ENCODE measurements at places on chromosomes 5 and 9. TPM values are rescaled to one million over a fixed set of nuclear protein-coding genes. Genes with fewer than 3 reads are reported as not detected.

The MYOT gene
- 0.61 TPM for total RNA-seq

The RASGRF2 gene
- 4.1 TPM for total RNA-seq

The SLC34A1 gene
- not detected for total RNA-seq

The TYRP1 gene
- total RNA-seq: 1.4 TPM

The NNT gene
- total RNA-seq: 54.2 TPM

The DAB2IP gene
- 75.0 TPM for total RNA-seq

The KIF20A gene
- total RNA-seq: 8.0 TPM

- no peak overlapping the region for H3K4me3 ChIP-seq
- peak; percentile 6 for DNase-seq
- peaks cover 11% of the 10 kb centered on the region for H3K4me1 ChIP-seq
- no peaks in the 10 kb centered on the region for H3K27me3 ChIP-seq
Observed at GRCh38 chr5:176735383-176736265, 74.7 kb upstream of the UNC5A start.

GRCh38 chr9:75754080-75754479 lies 136.4 kb upstream of the PCSK5 start:
- H3K36me3 ChIP-seq: no peaks in the 10 kb centered on the region
- no peak overlapping the region for H3K4me3 ChIP-seq
- H3K4me1 ChIP-seq: no peaks in the 10 kb centered on the region
- DNase-seq: no peak

- no peak for DNase-seq
- no peak overlapping the region for H3K27ac ChIP-seq
- no peaks in the 10 kb centered on the region for H3K4me1 ChIP-seq
- no peak overlapping the region for H3K4me3 ChIP-seq
- H3K27me3 ChIP-seq: no peaks in the 10 kb centered on the region
- no peaks in the 10 kb centered on the region for H3K36me3 ChIP-seq
Observed at GRCh38 chr5:106730506-106730905, 940.2 kb downstream of the EFNA5 start.

- no peak for DNase-seq
- no peak overlapping the region for H3K4me3 ChIP-seq
Observed at GRCh38 chr5:112586596-112587062, 151.1 kb upstream of the APC start.

DNA sequence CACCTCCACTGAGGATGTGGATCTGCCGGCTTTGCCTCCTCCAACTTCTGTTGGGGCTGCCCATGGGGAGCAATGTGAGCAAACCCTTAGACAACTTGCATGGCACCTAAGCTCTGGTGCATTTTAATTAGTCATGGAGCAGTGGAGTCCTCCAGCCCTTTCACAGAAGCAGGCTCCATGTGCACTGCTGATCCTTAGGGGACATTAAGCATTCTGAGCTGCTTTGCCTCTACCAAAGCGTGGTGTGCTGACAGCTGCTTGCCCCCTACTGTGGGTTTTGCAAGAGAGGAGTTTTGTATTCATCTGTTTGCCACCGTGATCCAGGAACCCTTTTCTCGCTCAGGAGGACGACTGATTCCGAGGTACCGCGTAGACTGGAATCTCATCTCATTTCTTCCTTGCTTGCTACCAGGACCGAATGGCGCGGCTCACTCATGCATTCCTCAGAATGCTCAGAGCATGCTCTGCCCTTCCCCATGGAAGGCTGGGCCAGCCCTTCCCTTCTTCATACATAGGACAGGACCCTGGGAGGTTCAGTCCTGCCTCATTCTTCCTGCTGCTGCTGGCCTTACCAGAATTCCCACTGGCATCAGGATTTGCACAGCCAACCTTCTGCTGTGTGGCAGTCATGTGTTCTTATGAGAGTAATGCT lies 432.5 kb downstream of the GADD45G start:
- no peak overlapping the region for H3K27ac ChIP-seq
- no peak overlapping the region for H3K4me3 ChIP-seq
- no peaks in the 10 kb centered on the region for H3K4me1 ChIP-seq
- DNase-seq: no peak

DNA sequence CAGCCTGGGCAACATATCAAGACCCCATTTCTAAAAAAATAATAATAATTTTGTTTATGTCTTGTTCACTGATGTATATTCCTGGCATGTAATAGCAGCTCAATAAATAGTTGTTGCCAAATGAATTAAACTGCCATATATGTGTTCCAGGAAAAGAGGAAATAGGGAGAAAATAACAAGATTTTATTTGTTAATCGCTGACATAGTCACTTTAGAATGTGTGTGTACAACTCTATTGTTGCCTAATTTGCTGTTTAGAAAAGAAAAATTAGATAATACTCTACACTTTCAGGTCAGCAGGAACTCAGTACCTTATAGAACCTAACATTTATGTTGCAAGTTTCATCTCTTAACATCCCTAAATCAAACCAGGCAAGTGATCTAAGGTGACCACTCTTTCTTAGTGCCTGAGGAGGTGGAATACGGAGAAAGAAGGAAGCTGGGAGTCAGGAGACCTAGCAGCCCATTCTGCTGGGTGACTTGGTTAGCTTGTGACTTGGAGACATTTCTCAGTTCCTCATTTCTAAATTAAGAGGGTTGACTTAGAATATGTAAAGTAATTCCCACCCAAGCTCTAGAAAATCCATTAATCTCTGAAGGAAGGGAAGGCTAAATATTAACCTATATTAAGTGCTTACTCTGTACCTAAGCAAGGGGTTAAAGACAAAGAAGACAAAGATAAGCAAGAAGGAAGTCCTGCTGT lies 110.3 kb upstream of the IQGAP2 start:
- no peaks in the 10 kb centered on the region for H3K27me3 ChIP-seq
- H3K36me3 ChIP-seq: no peaks in the 10 kb centered on the region
- DNase-seq: no peak
- H3K4me3 ChIP-seq: no peak overlapping the region
- H3K4me1 ChIP-seq: no peaks in the 10 kb centered on the region
- no peak overlapping the region for H3K27ac ChIP-seq

DNA sequence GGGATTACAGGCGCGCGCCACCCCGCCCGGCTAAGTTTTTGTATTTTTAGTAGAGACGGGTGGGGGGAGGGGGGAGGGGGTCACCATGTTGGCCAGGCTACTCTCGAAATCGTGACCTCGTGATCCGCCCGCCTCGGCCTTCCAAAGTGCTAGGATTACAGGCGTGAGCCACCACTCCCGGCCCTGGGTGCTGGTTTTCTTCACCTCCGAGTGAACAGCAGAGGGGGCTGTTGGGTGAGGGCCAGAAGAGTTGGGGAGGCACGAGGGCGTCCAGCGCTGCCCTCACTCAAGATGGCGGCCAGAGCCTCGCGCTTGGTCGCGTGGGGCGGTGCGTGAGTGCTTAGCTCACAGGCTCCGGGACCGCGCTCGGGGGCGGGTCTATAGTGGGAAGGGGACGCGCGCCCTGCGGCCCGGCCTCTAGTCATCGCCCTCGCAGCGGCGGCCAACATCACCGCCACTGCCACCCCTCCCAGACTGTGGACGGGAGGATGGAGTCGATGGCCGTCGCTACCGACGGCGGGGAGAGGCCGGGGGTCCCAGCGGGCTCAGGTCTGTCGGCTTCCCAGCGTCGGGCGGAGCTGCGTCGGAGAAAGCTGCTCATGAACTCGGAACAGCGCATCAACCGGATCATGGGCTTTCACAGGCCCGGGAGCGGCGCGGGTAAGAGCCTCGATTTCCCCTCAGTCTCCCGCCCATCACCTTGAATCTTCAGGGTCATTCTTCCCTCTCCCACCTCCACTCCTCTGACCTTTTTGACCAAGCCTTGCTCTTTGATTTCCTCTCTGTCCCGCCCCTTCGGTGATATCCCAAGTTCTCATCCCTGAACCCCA lies at the start of gene CAMLG:
CAMLG (plus strand) TSS at position 416 of the 830 bp plus-strand sequence; CDS start at position 489, 73 bp downstream.
- peaks cover 5% of the 10 kb centered on the region for H3K36me3 ChIP-seq
- H3K4me1 ChIP-seq: no peaks in the 10 kb centered on the region
- H3K27ac ChIP-seq: peak within 1 kb of the TSS; percentile 99
- peak within 1 kb of the TSS; percentile 94 for H3K4me3 ChIP-seq
- peak; percentile 99 for DNase-seq

DNA sequence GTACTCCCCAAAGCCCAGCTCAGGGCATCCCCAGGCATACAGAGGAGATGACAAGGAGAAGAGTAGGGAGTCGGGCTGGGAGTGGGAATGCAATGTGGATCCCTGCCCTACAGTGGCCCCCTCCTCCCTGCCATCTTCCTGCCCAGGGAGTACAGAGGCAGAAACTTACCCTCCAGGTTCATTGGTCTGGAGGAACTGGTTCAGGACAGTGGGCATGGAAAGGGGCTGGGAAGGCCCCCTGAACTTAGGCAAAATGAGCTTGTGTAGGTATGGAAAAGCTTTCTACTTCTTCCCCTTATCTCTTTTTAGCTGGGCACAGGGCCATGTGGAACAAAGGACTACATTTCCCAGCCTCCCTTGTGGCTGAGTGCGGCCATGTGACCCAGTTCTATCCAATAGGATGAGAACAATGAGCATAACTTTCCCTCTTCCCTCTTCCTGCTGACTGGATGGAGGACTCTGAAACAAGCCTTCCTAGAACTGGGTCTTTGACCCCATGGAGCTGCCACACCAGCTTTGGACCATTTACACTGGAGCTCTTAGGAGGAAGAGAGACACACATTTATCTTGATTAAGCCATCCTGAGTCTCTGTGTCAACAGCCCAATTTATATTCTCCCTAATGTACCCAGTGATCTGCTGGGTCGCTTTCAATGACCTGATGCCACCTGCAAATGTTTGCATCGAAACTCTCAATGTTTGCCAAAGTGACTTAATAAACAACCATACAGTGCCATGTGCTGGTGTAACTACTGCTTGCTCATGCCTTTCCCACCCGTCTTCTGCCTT lies 25.0 kb upstream of the HMCN2 start:
- no peaks in the 10 kb centered on the region for H3K27me3 ChIP-seq
- H3K4me3 ChIP-seq: no peak overlapping the region
- no peak overlapping the region for H3K27ac ChIP-seq
- no peaks in the 10 kb centered on the region for H3K4me1 ChIP-seq

DNA sequence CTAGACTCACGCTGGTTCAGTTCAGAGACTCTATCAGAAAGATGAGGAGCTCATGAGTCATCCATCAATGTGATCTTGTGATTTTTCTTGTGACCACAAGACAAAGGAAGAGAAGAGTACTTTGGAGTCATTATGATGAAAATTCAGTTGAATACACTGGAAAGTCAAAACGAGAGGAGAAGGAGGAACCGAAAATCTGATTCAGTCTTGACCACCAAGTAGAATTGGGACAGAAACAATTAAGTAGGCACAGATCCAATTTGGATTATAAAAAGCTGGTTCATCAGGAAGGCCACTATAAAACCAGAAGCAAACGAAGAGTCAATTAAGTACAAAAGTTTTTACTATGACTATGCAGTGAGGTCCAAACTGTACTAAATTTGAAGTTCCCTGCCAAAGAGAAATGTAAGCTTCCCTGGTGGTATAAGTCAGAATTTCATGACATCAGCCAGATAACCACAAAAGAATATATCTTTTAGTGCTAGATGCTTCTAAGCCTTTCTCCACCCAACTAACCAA lies 90.9 kb downstream of the THBS4 start:
- no peak overlapping the region for H3K27ac ChIP-seq
- no peaks in the 10 kb centered on the region for H3K27me3 ChIP-seq
- H3K4me3 ChIP-seq: no peak overlapping the region
- no peaks in the 10 kb centered on the region for H3K4me1 ChIP-seq
- no peak for DNase-seq

DNA sequence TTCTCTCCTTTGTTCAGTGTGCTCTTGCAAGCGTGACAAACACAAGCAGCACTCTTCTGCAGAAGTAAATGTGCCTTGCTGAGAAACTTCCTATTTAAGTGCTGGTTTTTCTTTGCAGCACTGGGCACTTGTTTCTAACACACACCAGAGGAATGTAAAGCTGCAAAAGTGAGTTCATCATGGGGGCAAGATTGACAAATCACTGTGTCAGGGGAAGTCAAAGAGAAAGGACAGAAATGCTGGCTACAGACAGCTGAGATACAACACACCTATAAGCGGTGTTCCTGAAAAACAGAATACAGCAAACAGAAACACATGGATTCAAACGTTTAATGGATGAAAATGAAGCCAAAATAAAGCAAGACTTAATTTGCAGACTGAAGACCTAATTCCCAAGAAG lies 19.6 kb downstream of the ROR2 start:
- peaks cover 9% of the 10 kb centered on the region for H3K36me3 ChIP-seq
- no peak overlapping the region for H3K4me3 ChIP-seq
- no peak overlapping the region for H3K27ac ChIP-seq
- peak; percentile 42 for DNase-seq
- no peaks in the 10 kb centered on the region for H3K27me3 ChIP-seq
- peaks cover 8% of the 10 kb centered on the region for H3K4me1 ChIP-seq

GRCh38 chr9:3277200-3277599 lies 248.6 kb downstream of the RFX3 start:
- H3K27me3 ChIP-seq: no peaks in the 10 kb centered on the region
- no peak for DNase-seq
- H3K36me3 ChIP-seq: peaks cover 6% of the 10 kb centered on the region
- no peak overlapping the region for H3K27ac ChIP-seq
- H3K4me1 ChIP-seq: no peaks in the 10 kb centered on the region

- no peak overlapping the region for H3K27ac ChIP-seq
- DNase-seq: peak; percentile 24
- H3K27me3 ChIP-seq: no peaks in the 10 kb centered on the region
- no peaks in the 10 kb centered on the region for H3K4me1 ChIP-seq
- H3K4me3 ChIP-seq: no peak overlapping the region
Observed at GRCh38 chr5:76291305-76292077, 111.6 kb upstream of the IQGAP2 start.

Measured in lung (tissue), 17 donors.